ENCODE measurements at places on chromosomes 3 and 15. TPM values are rescaled to one million over a fixed set of nuclear protein-coding genes. Genes with fewer than 3 reads are reported as not detected.

The ADAMTS9 gene
- total RNA-seq = 22.8 TPM

The PLS1 gene
- 1.9 TPM for total RNA-seq

The KNG1 gene
- total RNA-seq = 0.92 TPM

The ONECUT1 gene
- total RNA-seq = not detected

The SERPINI1 gene
- total RNA-seq = 11.8 TPM

The GTF2E1 gene
- total RNA-seq = 13.7 TPM

The AQP9 gene
- 0.92 TPM for total RNA-seq

The AP3B2 gene
- 0.34 TPM for total RNA-seq

The ATP13A5 gene
- not detected for total RNA-seq

The GOLGA6B gene
- total RNA-seq = not detected

The ROBO2 gene
- total RNA-seq = 0.15 TPM
